D721Med (cell line): ENCODE measurements at places on chromosomes 7 and 10.

DNA sequence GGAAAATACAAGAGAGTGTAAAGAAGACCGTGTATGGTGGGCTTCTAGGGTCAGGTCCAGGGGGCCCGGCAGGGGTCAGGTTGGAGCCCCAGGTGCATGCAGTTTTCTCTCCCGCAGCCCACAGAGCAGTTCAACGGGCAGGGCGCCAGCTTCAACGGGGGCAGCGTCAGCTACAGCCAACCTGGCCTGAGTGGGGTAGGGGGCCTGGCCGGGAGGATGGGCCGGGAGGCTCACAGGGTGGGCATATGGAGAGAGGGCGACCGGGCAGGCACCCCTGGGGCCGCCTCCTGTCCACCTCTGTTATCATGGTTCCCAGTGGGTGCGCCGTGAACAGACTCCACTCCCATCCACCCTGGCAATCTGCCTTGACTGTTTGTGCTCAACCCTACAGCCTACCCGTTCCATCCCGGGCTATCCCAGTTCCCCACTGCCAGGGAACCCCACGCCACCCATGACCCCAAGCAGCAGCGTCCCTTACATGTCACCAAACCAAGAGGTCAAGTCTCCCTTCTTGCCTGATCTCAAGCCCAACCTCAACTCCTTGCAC, 11.5 kb downstream of the ZMIZ2 start:
- DNase-seq = no peak

GRCh38 chr7:28005847-28006231, 174.8 kb downstream of the JAZF1 start:
- peak; percentile 43 for DNase-seq

DNA sequence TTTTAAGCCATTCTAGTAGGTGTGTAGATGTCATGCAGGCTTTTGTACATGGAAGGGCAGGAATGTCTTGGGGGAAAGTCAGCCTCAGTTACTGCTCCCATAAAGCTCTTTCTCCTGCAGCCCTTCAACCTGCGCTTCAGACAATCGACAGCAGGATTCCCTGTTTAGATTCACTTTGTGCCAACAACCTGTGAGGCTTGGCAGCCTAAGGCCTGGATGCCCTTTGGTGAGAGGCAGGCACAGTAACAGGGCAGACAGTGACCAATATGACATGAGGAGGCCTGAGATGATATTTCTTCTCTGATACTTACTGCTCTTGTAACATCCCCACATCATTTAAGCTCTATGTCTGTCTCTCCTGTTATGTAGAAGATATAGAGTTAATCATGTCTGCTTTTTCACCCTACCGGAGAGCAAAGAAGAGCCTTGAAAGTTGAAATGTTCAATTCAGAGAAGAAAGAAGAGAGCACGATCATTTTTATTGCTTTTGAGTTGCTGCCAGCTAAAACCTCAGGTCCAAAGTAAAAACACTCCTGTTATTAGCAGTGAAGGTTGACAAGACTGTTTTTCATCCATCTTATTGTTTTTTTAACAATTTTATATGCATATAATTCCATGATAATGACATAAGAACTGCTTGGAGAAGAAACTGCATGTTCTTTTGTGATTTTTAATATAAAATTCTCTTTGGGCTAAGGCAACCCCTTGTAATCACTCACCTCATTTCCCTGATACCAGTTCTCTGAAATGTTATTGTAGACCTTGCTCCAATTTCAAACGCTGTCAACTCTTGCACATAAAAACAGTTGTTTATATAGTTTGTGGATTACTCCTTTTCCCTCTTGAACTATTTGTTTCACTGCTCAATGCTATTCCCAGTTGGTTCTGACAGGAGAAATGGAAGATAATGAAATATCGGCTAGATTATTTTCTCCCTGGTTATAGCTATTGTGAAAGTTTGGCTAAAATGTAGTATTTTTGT, 140.9 kb downstream of the GALNT17 start:
- DNase-seq = no peak

- DNase-seq = no peak
These were observed 47.7 kb downstream of the LRRC20 start for GRCh38 chr10:70334526-70335245.

GRCh38 chr7:5689118-5689517, 92.3 kb downstream of the RNF216 start:
- no peak for DNase-seq
